H9 (cell line): ENCODE measurements at places on chromosomes 2 and 18. TPM values are rescaled to one million over a fixed set of nuclear protein-coding genes. Genes with fewer than 3 reads are reported as not detected.

SERPINB12 gene
- not detected in 2 replicates for total RNA-seq

ZFP36L2 gene
- 105 and 110 TPM in 2 replicates for total RNA-seq

PSMA8 gene
- total RNA-seq, result not detected in 2 replicates

ACVR1 gene
- 21.2 and 25.1 TPM in 2 replicates for total RNA-seq

LAMA1 gene
- 28.7 and 28.8 TPM in 2 replicates for total RNA-seq

ALK gene
- total RNA-seq, result not detected in 2 replicates

CNDP1 gene
- total RNA-seq, result 0.29 TPM in 1 of 2 replicates, not detected in the other

NCL gene
- total RNA-seq, result 1,269 and 1,271 TPM in 2 replicates

SLC25A12 gene
- total RNA-seq, result 10.1 and 10.8 TPM in 2 replicates

THADA gene
- 20.0 and 20.1 TPM in 2 replicates for total RNA-seq

ANTXR1 gene
- total RNA-seq, result 37.3 and 39.5 TPM in 2 replicates

TUBB8B gene
- 0.72 and 1.0 TPM in 2 replicates for total RNA-seq

ZBTB7C gene
- 0.33 and 0.39 TPM in 2 replicates for total RNA-seq

STARD6 gene
- total RNA-seq, result not detected in 2 replicates

REG1B gene
- total RNA-seq, result not detected in 2 replicates

FRZB gene
- 1.1 and 1.3 TPM in 2 replicates for total RNA-seq

TBC1D8 gene
- total RNA-seq, result 16.6 and 17.6 TPM in 2 replicates
